PC-3 (cell line): ENCODE measurements at places on chromosomes 5 and 9. TPM values are rescaled to one million over a fixed set of nuclear protein-coding genes. Genes with fewer than 3 reads are reported as not detected.

- DNase-seq = no peak
These were observed 135.2 kb downstream of the BARX1 start for GRCh38 chr9:93819905-93820304.

DNA sequence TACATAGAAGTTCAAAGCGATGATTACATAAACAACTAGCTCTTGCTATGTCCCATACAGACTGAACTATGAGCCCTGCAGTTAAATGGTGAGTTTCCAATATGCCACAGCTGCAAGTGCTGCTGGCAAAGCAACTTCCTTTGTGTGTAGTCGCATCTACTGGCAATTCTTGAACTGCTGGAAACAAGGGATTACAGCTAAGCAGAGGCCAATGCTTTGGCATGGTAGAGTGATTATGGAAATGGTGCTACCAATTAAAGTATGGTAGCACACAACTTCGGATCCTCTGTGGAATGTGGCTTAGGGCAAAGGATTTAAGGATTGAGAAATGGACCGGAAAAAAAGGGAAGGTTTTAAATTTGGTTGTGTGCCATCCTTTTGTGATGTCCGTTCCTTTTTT is 856.6 kb downstream of the MAT2B start:
- DNase-seq = no peak

DNA sequence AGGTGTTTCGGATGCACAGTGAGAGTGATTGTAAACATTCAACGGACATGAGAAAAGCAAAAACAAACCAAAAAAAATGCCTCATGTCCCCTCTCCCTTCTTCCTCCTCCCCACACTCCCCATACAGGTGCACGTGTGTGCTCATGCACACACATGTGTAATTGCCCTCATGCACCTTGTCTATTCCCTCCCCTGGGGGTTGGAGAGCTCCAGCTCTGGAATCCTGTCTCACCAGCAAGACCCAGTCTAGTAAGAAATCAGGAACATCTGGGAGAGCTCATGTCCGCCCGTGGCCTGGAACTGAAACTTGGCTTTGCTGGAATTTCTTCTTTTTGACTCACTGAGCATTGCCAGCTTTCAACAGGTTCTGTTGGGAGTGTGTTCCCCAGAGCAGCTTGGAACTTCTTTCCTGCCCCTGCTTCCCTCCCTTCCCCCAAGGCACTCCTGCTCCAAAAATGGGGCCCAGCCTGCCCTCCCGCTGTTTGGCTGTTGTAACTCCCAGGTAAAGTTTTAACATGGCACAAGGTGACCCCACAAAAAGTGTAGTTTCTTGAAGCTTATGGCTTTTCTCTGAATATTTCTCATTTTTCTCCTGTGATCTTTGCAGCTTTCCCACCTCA is 190.1 kb downstream of the NR3C1 start:
- no peak for DNase-seq

DNA sequence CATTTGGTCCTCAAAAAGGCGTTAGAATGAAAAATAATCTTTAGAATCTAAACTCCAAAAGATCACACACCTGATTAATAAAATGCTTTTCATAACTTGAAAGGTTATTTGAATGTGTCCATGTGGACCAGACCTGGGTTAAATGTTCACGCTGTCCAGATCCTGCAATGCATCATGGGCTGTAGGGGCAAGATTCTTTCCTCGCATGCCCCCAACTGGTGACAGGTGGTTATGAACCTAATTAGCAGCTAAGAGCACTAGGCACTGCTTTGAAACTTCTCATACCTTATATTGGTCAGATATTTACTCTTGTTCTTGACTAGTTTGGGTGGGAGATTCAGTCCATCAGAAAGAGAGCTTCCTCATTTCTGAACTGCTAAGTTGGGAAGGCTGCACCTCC is 19.3 kb upstream of the PIP5K1B start:
- DNase-seq = peak; percentile 51

GRCh38 chr5:21910731-21911130 is 942.4 kb downstream of the CDH12 start:
- no peak for DNase-seq

- DNase-seq = peak; percentile 76
These were observed 984.9 kb downstream of the TLE4 start for GRCh38 chr9:80556631-80557030.

ZBTB43 gene
- total RNA-seq = 5.9 and 36.1 TPM in 2 replicates

- DNase-seq = no peak
These were observed 22.2 kb upstream of the EXOC3 start for GRCh38 chr5:420632-421286.

MOB3B gene
- total RNA-seq = 2.6 TPM in 2 replicates
